ENCODE measurements at places on chromosomes 3 and 15. TPM values are rescaled to one million over a fixed set of nuclear protein-coding genes. Genes with fewer than 3 reads are reported as not detected.

DNA sequence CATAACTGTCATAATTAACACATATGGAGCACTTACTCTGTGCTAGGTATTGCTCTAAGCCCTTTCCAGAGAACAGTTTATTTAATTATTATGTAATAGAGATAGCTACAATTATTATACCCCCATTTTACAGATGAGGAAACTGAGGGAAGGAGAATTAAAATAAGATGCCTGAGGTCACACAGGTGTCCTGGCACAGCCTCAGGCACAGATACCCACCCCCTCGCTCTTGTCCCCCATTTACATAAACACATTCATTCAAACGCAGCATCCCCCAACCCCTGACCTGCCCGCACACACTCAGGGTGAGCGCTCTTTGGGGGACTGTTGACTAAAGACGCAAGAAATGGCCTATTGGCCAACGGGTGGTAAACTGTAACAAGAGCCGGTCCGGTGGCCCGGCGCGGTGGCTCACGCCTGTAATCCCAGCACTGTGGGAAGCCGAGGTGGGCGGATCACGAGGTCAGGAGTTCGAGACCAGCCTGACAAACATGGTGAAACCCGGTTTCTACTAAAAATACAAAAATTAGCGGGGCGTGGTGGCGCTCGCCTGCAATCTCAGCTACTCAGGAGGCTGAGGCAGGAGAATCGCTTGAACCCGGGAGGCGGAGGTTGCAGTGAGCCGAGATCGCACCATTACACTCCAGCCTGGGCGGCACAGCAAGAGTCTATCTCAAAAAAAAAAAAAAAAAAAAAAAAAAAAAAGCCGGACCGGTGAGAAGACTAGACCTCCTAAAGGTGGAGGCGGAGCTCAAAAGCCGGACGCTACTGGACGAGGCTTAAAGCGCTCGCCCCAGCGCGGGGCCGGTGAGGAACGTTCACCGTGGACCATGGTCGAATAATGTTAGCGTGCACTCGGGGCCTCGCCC lies 1.9 kb upstream of the ISL2 start:
- DNase-seq, result no peak

GRCh38 chr15:41501191-41501917 lies 7.7 kb downstream of the ITPKA start:
- DNase-seq, result no peak

GRCh38 chr15:98123297-98123696 lies 162.8 kb downstream of the ARRDC4 start:
- DNase-seq, result no peak

Gene DUOXA2
- polyA plus RNA-seq, result not detected

DNA sequence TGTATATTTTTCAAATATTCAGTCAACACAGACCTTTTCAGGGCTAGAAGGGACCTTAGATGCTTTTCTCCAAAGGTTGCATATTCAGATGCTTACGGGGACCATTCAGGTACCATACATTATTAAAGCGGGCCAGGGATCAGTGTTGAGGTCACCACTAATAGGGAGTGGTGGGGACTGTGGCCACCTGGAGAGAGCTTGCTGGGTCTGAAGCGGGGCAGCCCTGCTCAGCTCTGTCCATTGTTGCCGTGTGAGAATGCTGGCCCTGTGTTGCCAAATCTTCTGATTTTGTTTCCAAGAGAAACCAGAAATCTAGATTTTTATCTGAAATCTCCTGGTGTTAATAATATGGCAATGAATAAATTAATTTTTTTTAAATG lies 23.7 kb downstream of the ABHD2 start:
- DNase-seq, result no peak

Gene CCR9
- polyA plus RNA-seq, result 0.22 TPM

Gene RASGRP1
- polyA plus RNA-seq, result 15.5 TPM

Gene SEMA3F
- polyA plus RNA-seq, result 81.1 TPM

Gene STAC
- 13.7 TPM for polyA plus RNA-seq

DNA sequence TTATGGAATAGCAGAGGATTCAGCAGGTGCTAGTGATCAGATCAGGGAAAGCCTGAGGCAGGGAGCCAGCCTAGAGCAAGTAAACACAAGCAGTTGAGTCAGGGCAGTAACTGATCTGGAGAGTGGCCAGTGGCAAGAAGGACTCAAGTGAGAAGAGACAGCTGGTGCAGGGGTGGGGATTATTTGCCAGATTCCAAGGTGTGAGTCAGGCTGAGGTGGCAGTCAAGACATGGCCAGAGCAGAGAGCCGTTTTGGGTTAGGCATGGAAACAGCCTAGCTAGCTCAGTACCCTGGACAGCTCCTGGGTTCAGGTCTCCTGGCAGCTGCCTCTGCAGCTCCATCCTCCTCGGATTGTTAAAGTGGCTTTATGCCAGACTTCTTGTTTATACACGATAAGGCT lies 281.9 kb upstream of the ONECUT1 start:
- peak; percentile 58 for DNase-seq

Gene SLC12A8
- 6.3 TPM for polyA plus RNA-seq

Gene DISP2
- polyA plus RNA-seq, result 0.18 TPM

Data from right renal pelvis (tissue), 4 donors.